Smooth muscle cell of the brain vasculature (primary cell): ENCODE measurements at places on chromosomes 11 and 22.

- DNase-seq: no peak
Observed at GRCh38 chr11:86999859-87000753, 37.6 kb upstream of the TMEM135 start.

DNA sequence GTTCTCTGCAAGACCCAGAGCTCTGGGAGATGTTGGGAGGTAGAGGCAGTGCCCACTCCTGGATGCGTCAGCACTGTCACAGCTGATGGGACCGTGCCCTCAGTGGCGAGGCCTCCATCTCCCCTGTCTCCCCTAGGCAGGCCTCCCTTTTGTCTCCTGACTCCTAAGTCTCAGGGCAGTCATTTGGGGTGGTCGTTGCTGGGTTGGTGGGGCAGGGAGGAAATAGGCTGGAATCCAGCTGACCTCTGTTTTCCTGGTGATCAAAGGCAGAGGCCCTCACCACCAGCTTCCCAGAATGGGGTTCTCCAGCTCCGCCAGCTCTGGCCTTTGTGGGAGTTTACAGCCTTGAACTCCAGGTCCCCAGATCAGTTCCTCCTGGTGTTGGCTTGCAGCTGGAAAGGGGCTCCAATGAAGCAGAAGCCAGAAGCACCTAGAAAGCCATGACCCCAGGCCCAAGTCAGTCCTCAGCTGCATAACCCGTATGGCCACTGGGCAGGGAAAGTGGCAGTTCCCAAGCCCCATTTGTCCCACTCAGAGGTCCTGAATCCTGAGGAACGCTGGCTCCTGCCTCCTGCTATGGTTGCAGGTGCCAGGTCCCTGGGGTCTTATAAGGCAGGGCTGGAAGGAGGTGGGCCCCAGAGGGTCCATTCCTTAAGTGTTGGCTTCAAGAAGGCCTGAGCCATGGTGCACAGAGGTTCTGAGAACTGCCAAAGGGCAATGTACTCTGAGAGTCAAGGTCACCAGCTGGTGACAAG is 7.3 kb upstream of the FXYD2 start:
- no peak for DNase-seq

GRCh38 chr11:12133547-12134235 is 23.3 kb downstream of the MICAL2 start:
- no peak for DNase-seq

DNA sequence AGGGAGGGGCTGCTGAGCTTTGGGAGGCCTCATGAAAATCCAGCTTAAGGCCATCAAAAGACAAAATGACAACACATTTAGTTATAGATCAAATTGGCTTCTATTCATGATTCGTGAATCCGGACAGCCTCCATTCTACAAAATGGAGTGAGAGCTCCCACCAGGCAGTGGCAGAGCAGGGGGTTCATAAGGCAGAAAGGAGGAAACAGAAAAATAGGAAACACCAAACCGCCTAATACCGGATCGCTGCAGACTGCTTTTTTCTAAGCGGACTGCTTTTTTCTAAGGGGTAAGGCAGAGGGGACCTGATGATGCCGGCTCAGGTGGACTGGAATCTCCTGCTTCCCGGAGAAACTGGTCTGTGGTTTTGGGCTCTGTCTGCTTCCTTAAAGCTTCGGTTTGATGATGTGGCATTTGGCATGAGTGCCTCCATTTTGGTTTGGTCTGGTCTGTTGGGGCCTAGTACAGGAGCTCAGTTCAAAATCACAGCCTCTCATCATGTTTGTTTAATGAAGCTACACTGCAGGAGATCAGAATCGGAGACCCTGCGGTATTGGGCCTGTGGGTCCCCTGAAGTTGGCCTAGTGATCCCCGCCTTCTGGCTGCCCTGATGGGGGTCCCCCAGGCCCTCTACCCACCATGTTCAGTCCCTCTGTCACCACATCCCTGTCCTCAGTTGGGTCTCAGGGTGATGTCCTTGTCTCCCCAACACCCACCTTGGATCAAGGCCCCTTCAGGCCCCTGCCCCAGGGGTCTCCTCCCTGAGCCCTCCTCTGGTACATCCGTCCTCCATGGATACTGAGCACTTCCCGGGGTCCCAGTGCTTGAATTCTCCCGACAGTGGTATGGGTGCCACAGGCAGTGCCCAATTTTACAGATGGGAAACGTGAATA is 1.2 kb downstream of the ALDH3B1 start:
- DNase-seq: no peak

DNA sequence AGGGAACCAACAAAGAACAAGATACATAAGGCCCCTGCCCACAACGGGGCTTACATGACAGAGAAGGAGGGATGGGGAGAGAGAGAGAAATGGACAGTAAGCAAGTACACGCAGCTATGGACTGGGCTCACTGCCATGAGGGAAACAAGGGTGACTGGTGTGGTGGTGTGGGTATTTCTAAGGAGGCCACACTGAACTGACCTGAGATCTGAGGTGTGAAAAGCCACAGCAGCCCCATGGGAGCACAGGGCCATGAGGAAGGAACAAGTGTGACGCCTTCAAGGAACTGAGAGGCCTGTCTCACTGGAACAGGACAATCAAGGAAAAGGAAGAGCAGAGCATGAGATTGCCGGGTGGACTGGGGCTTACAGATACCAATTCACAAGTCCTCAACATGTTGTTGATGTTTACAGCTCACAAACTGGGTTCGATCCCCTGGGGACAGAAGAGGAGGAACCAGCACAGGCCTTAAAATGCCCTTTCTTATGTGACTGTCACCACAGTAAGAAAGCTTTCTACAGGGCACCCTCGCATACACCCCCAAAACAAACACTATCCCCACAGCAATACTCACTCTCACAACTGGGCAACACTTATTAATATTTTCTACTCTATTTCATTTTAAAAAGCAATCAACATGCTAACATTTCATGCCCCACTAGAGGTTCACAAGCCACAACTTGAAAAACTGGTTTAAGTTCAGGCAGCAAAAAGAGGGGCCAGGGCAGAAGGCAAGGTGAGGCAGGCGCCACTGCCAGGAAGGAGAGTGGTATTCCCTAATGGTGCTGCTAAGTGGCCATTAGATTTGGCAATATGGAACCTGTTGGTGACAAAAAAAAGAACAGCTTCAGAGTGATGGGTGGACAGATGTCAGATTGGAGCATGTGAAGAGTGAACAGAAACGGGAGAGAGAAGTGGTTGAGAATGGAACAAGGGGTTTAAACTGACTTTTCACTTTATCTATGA is 39.1 kb downstream of the TCIRG1 start:
- DNase-seq: no peak

DNA sequence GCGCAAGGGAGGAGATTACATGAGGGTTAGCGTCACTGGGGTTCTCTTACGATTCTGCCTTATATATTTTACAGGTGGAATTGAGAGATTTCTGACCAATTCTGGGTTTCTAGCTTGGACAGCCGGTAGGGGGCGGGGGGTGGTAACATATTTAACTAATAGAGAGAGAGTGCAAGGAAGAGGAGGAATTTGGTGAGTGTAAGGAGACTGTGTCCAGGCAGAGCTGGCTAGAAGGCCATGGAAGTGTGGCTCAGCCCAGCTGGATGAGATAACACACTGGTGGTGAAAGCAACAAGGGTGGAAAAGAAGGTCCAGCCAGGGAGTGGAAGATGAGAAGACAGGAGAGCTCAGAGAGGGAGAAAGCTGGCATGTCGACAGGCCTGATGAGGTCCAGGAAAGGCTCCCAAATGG is 56.5 kb downstream of the ST3GAL4 start:
- DNase-seq: no peak

- no peak for DNase-seq
Observed at GRCh38 chr11:66231561-66231960, 36.9 kb upstream of the RAB1B start.

- no peak for DNase-seq
Observed at GRCh38 chr11:110340436-110340835, 44.0 kb upstream of the RDX start.

- no peak for DNase-seq
Observed at GRCh38 chr11:8338138-8338537, 74.5 kb upstream of the LMO1 start.

DNA sequence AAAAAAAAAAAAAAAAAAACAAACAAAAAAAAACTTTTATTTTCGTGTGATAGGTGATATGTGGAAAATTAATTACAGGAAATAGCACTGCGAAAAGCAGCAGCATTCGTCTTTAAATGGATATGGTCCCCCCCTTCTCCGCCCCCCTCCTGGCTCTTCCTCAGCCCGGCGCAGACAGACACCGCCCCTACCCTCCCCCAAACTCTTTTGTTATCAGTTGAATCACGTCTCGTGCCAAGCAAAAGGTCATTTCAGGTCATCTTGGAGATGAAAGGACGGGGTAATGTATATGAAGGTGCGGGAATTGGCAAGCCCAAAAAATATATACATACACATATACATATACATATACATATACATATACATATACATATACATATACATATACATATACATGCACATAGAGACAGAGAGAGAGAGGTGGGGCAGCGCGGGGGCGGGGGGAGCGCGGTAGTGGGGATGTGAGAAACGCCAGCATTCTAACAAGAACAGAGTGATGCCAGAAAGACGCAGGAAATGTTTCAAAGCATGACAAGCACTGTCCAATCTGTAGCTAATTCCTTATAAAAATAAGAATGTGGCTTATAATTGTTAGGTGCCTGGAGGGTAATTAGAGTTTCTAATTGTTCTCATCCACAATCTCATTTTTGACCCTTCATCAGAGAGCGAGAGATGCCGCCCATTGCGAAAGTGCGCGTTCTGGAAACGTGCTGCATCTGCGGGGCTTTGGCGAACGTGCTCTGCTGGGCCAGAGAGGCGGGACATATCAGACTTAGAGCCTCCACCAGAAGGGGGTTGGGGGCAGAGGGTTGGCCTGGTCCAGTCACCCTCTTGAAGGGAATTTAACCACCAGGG is 214.5 kb upstream of the UBASH3B start:
- no peak for DNase-seq

DNA sequence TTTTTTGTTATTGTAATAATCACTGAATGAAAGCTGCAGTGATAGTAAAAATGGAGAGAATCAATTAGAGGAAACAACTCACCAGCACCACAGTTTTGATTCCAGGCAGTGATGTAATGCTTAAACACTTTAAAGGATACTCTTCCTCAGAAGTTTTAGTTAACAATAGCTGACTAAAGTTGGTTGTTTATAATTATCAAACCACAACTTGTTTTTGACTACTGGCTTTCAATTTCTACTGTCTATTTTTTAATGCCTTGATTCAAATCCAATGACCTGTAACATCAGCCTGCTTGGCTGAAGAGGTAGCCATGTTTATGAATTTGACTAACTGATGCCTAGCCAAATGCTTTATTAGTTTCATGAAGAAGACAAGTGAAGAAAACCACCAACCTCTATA is 18.2 kb upstream of the CASP12 start:
- DNase-seq: no peak
